ENCODE measurements at places on chromosomes 12 and 14.
A peak's percentile ranks its signal among the peaks of the same experiment; 100 is the strongest.

- no peak for DNase-seq
These were observed 10.5 kb downstream of the TTC8 start for GRCh38 chr14:88834883-88835431.

DNA sequence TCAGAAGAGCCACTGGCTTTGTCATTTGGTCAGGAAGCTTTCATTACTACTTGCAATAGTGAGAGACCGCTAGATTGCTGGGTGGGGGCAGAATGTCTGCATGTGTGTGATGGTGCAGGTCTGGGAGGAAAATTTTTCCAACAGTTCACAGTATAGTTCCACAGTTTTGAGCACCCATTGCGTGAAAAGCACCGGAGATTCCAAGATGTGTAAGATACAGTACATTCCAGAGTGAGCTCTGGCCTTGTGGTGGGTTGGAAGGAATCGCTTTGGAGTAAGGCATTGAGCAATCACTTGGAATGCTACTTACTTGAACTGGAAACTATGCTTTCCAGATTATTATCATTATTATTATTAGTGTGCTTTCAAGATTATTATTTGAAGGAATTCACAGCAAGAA is 47.6 kb upstream of the FRMD6 start:
- no peak for DNase-seq

DNA sequence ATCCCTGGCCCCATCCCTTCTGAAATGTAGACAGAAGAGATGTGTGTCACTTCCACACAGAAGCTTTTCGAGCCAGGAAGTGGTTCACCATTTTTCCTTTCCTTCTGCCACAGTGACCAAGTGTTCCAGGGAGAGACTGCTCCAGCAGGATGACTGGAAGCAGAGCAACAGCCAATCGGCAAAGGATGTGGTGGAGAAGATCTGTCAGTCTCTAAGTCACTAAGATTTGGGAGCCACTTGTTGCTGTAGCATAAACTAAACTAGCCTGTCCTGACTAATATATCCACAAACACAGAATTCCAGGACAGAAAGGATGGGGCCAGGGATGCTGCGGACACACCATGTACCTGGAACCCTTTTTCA is 42.9 kb downstream of the DUSP6 start:
- no peak for DNase-seq

- no peak for DNase-seq
These were observed 121.6 kb downstream of the TMEM121 start for GRCh38 chr14:105647784-105648608.

- DNase-seq = no peak
These were observed 2.6 kb upstream of the SLC11A2 start for GRCh38 chr12:51028813-51029150.

DNA sequence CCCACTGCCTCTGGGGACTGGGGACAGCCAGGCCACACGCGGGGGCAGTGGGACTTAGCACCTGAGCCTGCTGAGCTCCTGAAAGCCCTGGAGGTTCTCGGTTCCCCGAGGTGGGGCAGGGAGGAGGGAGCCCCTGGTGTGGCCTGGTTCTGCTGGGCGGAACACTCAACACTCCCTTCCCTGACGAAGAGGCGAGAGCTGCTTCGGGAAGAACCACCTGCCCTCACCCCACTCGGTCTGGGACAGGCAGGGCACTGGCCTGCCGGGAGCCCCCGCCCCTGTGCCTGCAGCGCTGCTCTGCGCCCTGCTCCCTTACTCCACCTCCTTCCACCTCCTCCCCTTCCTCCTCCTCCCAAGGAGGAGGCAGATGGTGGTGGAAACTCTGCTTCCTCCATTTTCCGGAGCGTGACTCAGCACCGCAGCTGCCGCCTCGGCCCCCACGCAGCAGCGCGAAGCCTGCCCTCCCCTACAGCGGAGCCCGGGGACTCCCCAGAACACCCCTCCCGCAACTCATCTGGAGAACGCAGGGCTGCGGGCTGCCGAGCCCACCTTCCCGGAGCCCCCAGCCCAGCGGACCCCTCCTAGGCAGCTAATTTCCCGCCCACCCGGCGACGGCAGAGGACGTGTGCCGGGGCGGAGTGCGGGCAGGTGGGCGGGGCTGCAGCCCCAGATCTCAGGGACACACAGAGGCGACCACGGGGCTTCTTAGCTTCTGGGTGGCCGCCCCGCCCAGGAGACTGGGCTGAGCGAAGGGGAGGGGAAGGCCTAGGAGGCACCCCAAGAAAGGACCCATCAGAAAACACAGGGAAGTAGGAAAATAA is 11.7 kb upstream of the INF2 start:
- peak; percentile 42 for DNase-seq

DNA sequence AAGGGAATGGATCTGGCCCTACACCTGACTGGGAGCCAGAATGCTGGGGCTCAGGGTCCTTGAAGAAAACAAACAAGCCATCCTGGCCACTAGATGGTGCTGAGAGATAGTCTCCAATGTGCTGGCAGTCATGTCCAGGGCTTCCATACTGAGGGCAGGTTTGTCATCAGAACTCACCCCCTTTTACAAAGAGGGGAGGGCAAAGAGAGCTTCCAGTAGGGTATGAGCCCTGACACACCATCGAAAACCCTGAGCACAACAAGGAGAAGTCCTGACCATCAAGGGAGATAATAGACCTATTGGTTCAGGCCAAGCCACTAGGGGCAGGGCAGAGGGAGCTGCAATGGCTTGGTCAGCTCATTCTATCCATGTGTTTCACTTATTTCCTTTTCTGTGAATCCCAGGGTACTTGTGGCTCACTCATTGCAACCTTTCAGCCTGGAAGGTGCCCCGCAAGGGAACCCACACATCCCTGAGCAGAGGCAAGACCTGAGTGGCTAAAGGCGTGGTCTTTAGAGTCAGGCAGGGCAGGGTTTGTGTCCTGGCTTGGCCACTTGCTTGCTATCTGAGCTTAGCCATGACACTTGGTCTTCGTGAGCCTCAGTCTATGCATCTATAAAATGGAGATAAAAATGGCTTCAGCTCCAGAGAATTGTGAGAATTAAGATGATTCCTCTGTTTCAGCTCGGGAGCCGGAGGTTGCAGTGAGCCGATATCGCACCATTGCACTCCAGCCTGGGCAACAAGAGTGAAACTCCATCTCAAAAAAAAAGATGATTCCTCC is 6.2 kb upstream of the PLEKHH1 start:
- no peak for DNase-seq

DNA sequence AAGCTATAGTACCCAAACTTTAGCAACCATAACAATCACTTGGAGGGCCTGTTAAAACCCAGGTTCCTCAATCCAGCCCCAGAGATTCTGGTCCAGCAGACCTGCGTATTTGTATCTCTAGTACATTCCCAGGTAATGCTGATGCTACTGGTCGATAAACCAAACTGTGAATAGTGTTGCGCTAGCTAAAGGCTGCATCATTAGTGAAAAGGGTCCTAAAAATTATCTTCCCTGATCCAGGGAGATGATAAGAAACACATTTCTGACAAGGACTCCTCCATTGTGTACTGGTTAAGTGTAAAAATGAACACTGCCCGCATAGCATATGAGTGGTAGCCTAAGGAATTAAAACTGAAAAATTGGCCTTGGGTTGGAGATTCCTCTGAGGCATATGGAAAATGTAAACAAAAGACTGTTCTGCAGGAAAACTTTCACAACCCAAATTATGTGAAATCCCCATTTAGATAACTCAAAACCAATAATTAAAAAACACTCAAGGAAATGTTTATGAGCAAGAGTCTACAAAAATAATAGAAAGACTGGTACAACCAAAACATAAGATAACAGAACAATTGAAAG is 322.7 kb downstream of the CEP128 start:
- no peak for DNase-seq

DNA sequence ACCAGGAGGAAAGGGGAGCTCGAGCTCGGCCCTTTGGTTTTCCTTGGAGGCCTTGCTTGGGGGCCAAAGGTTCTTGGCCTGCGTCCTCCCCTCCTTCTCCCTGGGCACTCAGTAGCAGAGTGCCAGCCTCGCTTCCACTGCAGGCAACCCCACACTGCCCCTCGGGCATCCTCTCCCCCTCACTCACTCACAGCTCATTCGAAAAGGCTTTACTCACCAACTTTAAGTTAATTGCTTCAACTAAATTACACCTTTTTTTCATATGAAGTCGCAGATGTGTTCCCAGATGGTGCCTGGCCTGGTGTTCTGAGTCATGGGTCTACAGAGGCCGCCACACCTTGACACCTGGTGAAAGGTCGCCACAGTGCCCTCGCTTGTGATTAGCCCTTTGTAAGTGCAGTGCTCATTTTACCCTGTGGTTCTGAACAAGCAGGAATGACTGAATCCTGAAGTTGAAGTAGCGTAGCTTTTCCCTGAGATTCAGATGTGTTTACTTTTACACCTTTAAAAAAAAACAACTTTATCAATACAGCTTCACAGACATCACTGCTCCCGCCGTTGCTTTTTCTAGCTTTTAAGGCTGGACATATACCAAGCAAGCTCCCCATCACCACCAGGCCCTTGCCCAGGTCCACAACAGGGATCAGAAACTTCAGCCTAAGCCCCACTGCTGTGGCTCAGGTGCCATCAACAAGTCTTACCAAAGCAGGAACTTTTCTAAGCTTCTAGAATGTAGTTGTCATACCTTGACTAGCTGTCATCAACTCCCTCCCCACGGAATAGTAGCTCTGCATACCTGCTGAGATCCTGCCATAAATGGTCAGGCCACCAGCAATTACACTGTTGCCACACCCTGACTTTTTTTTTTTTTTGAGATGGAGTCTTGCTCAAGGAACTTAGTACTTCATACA is 20.3 kb upstream of the ADIPOR2 start:
- no peak for DNase-seq

- DNase-seq = no peak
These were observed at the start of gene GUCY2C for GRCh38 chr12:14696265-14696741. Gene GUCY2C, minus strand, starts transcription at chr12:14696599. Its CDS starts 151 bp downstream, at chr12:14696448.

DNA sequence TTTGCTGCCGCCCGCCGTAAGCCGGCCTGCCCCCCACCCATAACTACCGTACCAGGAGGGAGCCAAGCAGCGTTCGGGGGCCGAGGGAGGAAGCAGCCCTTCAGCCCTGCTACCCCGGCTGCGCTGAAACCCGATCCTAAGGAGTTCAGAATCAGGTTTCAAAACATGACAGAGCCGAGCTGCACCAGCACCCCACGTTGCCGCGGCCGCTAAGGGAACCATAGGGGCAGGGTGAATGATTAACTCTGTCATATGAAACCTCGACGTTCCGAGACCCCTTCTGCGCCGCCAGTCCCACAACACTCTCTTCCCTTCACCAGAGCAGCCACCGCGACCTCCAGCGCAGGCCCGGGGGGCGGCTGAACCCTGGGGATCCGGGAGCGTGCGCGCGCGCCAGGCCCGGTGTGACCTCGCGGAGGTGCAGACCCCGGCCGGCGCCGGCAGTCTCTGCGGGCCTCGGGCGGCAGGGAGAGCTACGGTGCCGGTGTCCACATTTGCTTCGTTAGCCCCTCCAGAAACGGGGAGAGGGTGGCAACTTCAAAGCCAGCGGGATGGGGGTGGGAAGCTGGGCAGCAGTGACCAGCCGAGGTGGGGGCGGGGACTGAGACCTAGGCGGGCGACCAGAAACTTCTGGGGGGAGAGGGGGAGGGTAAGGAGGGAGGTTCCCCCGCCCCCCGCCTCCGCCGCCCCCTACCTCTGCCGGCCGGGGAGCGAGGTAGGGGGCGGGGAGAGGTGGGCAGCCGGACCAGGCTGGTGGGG is 1.6 kb downstream of the SIX4 start:
- DNase-seq = no peak

DNA sequence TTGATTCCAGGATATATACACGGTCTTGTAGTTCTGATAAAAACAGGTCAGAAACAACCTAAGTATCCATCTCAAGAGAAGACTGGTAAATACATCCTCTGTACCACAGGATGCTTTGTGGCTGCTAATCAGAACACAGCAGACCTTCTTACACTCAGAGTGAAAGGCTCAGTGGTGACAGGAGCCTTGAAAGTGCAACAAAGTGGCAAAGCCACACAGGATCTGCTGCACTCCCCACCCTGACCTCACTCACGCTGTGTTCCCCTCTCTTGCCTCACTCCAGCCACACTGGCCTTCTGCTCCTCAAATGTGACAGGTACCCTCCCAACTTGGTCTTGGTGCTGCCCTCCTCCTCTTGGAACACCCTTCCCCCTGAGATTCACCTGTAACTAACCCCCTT is 98.1 kb upstream of the GRIP1 start:
- peak; percentile 15 for DNase-seq

- DNase-seq = no peak
These were observed 85.0 kb upstream of the ARID2 start for GRCh38 chr12:45644541-45644940.

- no peak for DNase-seq
These were observed 88.9 kb upstream of the MED13L start for GRCh38 chr12:116366456-116366776.

- DNase-seq = no peak
These were observed 1.3 kb downstream of the SLC39A9 start for GRCh38 chr14:69399750-69400149.

DNA sequence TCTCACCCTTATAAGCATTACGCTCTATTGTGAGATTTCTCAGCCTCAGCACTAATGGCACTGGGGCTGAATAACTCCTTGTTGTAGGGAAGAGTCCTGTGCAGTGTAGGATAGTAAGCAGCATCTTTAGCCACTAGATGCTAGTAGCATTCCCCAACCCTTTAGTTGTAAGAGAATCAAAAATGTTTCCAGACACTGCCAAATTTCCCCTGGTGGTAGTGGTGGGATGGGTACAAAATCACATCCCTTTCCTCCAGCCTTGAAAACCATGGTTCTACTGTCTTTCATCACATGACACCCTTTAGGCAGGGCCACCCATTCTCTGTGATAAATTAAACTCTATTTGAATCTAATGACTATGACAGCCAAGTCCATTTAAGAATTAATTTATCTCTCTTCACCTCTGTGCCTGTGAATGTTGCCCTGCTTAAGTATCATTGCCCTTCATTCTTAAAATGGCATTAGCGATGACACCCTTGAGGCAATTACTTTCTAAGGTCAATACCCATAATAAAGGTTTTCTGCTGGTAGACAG is 199.4 kb downstream of the ANO4 start:
- DNase-seq = no peak

DNA sequence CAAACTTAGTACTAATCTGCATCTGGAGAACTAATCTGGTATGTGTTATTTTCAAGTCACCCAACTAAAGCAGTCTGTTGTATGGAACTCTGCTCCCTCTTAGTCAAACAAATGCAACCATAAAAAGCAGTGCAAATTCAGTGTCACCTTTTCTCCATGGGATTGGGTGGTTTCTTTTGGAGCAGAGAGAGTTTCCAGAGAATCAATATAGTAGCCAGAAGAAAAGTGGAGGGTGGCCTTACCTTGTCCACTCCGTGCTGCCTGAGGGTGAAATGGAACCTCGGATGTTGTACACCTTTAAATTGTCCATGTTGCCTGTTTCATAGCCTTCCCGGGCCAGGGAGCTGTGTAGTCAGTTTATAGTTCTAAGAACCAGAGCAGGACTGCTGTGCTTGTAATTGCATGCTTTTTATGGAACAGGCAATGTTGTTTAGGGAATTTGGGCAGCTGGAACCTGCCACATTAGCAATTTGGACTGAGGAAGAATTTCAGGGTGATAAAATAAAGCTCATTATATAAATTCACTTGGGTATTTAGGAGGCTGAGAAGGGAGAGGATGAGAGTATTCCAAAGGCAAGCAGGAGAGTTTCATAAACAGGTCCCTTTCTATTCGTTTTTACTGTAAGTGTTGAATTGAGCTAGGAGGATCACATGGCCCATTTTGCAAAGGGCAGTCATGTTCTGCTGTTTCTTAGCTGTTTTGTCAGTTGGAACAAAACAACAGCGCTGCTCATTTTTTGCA is 60.5 kb downstream of the CRADD start:
- DNase-seq = no peak

- DNase-seq = no peak
These were observed 32.6 kb downstream of the KICS2 start for GRCh38 chr12:64189530-64189929.

Data from stimulated activated CD8-positive, alpha-beta memory T cell treated with anti-CD3 and anti-CD28 coated beads, Interleukin-7, amount 100 ng/mL, for 1 hour (primary cell).